ENCODE measurements at places on chromosomes 4 and X.

DNA sequence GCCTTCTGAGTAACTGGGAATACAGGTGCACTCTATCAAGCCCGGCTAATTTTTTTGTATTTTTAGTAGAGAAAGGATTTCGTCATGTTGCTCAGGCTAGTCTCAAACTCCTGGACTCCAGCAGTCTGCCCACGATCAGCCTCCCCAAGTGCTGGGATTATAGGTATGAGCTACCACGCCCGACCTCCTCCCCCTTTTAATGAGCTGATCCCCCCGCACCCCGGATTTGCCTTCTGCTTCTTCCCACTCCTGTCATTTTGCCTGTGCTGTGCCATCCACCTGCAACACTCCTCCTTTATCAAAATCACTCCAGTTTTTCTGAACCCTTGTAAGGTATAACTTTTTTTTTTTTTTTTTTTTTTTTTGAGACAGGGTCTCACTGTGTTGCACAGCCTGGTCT lies 33.4 kb downstream of the SPINK2 start:
- DNase-seq, result no peak

DNA sequence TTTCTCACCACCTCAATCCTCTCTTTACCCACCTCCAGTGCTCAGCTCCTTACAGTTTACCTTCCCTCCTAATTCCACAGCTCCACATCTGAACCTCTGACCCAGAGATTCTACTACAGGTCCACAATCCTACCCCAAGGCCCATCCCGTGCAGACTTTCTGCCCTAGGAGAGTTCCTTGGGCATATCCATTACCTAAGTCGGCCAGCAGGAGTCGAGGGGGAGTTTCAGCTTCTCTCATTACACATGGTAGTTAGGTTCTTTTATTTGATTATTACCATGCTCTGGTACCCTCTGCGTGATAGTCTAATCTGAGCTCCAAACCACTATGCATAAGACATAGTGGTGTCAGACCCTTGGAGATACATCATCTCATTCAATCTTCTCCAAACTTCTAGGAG lies 117.9 kb downstream of the SH3RF1 start:
- no peak for DNase-seq

DNA sequence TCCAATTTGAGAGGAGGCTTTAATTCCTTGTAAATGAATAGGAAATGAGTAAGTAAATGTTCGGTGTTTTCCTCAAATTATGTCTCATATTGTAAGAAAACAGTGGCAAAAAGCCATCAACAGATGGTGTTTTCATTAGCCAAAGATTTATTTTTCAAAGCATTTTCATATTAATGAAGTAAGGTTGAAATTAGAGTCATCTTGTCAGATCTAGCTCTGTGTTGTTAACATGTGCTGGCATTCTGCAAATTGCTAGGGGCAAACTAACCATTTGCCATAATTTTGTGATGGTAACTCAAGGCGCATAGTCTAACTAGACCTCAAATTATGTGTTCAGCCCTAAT lies 24.7 kb downstream of the MID2 start:
- DNase-seq, result no peak

GRCh38 chr4:169757575-169758184 lies at the start of gene HPF1:
Gene HPF1, minus strand, starts transcription at chr4:169757944. Its CDS starts 67 bp downstream, at chr4:169757877.
- peak; percentile 90 for DNase-seq

DNA sequence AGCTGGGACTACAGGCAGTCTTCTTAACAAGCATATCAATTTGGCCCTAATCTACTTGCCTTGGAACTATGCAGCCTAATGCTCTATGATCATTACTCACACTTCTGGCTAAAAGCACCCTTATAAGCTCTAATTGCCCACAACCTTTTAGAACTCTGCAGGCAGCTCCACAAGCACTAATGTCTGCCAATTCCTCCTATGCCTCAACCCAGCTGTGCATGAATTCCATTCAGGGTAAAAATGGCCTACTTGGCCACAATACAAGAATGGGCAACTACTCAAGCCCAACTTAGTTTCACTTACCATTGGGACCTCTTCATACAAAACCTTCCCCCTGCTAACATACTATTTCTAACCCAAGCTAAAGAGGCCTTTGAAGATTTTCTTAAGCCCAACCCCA lies 51.7 kb downstream of the ZNF718 start:
- DNase-seq, result no peak

DNA sequence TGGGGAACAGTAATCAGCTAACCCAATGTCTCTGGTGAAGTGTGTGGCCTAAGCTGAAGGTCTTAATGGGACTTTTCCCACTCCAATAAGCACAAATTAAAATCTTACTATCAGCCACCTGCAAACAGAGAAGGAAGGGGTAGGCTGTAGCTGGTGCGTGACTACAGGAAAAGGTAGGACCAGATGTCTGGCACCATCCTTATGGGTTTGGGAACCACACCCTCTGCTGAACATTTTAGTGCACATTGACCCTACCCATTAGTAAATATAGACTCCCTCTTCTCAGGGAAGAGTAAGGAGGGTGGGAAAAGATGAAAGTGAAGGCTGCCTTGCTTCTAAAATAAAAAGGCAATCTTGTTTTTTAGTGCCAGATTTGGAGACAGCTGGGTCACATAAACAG lies 602.8 kb downstream of the FAT4 start:
- no peak for DNase-seq

DNA sequence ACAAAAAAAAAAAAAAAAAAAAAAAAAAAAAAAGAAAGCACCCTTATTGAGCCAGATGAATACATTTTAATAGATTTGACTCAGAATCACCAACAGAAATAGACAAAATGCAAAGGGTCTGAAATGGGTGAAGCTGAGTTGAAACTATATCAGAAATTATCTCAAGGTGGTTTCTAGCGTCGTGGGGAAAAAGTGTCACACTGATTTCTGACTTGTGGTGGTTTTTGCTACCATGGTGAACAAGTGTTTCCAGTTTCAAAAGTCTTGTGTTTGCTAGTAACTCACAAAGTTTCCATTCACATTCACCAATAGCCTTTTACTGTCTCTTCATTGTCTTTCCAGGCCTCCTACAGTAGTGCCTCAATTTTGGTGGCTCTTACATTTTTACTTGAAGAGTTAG lies 135.5 kb downstream of the ARHGAP24 start:
- no peak for DNase-seq

GRCh38 chrX:71612256-71612655 lies 6.1 kb downstream of the CXCR3 start:
- DNase-seq, result no peak

DNA sequence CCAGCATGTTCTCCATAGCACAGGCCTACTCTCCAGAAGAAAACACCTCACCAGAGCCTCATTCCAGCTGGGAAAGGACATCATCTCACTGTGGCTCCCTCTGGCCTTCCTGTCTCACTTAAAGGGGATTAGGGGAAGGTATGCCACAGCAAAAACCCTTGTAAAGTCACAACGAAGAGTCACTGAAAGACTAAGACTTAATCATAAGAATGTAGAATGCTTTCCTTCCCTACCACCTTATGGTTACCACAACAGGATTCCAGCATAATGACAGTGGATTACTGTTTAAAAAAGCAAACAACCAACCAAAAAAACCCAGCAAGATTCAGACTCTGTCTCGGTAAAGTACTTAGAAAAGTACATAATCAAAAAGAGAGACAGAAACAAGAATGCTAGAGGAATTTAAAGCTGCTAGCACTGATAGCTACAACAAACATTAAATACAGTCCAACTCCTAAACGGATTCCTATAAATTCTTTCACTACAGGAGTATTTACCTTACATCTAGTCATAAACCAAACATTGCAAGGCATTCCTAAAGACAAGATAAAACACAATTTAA lies 75.1 kb downstream of the BANK1 start:
- DNase-seq, result peak; percentile 74

- no peak for DNase-seq
Measured at GRCh38 chr4:124593494-124593893, 119.0 kb downstream of the ANKRD50 start.

DNA sequence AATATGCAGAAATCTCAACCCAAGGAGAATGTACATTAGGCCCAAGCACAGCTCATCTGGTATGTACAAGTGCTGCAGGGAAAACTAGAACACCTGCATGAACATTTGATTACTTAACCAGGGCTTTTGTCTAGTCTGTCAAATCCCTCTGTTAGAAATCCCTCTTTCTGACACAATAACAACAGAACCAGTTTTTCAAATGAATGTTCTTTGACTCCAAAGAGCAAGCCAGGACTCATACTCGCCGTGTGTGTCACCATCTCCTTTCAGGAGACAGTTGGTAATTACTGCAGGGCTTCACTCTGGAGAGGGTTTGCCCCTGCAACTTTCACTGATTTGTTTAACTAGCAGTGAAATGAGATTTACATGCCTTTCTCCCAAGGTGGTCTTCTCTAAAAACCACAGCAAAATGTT lies 143.0 kb upstream of the FAM241A start:
- DNase-seq, result no peak

GRCh38 chrX:27057883-27058282 lies 405.3 kb downstream of the PPP4R3C start:
- DNase-seq, result no peak

- DNase-seq, result no peak
Measured at GRCh38 chr4:54060116-54060515, 4.3 kb downstream of the CHIC2 start.

DNA sequence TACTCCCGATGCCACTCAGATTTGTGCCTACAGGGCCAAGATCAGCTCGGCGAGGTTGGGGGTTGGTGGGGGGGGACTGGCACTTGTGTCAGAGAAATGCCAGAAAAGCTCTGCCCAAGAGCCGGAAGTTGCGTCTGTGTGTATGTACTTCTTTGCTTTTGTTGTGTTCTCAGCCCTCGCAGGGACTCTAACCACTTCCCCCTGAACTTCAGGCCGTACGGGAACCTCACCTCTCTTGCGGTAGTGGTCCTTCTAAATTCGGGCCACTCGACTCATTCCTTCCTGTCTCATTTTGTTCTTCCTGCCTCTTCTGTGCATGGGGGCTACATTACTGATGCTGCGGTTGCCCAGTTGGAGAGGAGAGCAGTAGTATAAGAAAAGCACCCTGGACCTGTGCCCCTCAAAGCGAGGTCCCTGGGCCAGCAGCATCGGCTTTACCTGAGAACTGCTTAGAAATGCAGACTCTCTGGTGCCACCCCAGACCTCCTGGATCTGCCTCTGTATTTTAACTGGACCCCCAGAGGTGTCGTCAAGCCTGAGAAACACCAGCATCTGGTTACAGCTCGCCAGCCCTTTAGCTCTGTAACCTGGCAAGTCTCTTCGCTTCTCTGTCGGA lies 146.3 kb upstream of the RPS6KA3 start:
- no peak for DNase-seq

DNA sequence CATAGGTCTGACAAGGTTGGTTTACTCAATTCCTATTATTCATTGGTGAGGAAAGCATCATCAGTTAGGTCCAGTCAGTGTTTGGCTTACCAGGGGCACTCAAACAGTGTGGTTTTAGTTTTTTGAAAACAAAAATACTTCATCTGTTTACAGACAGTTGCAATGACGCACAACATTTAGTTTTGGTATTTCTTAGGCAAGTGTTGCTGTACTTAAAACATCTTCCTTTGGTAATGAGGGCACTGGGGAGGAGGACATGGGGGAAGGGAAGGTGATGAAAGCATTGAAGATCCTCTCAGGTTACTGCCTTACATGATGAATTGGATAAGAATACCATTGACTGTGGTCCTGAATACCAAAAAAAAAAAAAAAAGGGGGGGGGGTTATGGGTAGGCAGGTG lies 93.7 kb upstream of the MAOA start:
- no peak for DNase-seq

DNA sequence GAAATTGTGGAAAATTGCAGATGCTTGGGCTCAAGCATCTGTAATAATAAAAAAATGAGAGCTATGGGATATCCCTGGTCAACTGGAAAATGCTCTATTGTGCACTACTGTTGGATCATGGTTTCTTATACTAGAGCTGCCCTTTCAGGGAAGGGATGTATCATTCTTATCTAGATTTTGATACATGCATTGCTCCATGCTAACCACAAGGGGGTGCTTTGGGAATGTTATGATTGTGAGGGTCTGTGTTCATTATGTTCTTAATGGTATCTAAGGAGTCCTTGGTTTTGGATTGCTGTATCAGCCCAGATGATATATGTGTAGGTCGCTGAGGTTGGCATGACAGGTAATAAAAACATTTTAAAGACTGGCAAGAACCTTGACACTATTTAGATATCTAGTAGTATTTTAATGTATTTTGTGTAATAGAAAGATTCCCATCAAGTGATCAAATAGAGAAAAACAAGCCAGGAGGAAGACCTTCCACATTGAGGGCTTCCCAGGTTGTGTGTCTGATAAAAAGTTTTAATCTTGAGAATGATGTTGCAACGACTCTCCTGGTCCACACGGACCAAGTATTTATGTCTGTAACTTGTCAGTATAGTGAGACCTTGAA lies 49.2 kb upstream of the TLR2 start:
- peak; percentile 45 for DNase-seq

DNA sequence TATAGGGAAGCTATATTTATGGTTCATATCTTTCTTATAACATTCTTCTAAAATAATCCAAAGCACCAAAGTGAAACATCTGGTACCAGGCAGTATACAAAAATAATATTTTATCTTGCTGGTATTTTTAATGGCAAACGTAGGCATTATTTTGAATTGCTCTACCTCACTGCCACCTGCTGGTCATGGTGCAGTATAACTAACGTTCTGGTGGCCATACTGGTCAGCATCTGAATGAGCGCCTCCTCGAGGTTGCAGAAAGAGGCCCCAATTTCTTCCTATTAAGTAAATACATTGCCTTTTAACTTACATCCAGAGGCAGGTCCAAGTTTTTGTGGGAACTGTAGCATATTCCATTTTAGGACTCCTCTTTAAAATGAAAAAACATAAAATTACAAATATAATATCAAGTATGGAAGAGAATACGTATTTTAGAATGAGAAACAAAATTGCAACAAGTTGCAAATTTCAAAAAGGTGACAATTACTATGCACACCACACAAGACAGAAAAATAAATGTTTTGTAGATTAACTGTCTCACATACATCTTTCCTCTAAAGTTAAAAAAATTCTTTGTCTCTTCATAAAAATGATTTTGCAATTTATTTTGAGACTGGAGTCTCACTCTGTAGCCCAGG lies 22.9 kb upstream of the CWH43 start:
- DNase-seq, result peak; percentile 86

DNA sequence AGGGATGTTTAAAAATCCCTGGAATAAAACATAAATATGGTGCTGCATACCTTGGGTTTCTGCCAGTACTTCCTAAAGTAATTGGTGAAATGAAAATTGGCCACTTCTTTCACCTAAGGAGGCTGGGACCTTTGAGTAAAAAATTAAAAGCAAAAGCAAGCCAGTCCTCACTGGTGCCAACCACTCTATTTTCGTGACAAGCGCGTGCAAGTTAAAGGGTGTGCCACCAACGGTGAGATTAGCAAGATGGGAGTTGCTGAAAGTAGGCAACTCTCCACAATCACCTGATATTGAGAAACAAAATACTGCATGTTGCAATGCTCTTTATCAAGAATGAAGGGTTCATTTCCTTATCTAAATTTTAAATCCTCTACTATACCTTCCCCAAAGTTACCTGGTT lies 19.7 kb upstream of the RTL9 start:
- DNase-seq, result peak; percentile 40
